ENCODE measurements at places on chromosomes 11 and 22.

DNA sequence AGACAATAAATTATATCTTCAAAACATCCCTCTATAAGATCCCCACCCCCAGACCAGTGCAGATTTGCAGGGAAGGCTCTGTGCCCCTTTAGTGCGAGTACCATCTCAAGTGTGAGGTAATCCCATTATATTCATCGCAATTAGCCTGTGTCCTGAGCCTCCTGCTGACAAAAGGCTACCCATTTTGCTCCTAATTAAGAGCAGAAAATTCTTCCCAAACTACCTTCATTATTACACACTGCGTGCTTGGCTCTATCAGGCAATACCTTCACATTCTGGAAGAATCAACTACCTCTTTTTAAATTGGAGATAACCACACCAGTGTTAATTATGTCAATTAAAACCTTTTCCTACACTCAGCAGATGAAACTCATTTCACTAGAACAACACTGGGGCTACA is 1133.4 kb upstream of the CCDC90B start:
- DNase-seq, result no peak

- no peak for DNase-seq
Measured at GRCh38 chr11:47148903-47149531, 27.7 kb downstream of the ARFGAP2 start.

- DNase-seq, result peak; percentile 95
Measured at GRCh38 chr11:6481012-6481923, at the start of the genes ARFIP2 and TIMM10B. Gene ARFIP2, minus strand, starts transcription at chr11:6481331. Its CDS starts 910 bp downstream, at chr11:6480421. Gene TIMM10B, plus strand, starts transcription at chr11:6481501. Its CDS starts 16 bp downstream, at chr11:6481517.

GRCh38 chr22:20413217-20414058 is 19.5 kb downstream of the ZNF74 start:
- no peak for DNase-seq

- DNase-seq, result peak; percentile 31
Measured at GRCh38 chr11:18309691-18310090, 12.2 kb downstream of the HPS5 start.

DNA sequence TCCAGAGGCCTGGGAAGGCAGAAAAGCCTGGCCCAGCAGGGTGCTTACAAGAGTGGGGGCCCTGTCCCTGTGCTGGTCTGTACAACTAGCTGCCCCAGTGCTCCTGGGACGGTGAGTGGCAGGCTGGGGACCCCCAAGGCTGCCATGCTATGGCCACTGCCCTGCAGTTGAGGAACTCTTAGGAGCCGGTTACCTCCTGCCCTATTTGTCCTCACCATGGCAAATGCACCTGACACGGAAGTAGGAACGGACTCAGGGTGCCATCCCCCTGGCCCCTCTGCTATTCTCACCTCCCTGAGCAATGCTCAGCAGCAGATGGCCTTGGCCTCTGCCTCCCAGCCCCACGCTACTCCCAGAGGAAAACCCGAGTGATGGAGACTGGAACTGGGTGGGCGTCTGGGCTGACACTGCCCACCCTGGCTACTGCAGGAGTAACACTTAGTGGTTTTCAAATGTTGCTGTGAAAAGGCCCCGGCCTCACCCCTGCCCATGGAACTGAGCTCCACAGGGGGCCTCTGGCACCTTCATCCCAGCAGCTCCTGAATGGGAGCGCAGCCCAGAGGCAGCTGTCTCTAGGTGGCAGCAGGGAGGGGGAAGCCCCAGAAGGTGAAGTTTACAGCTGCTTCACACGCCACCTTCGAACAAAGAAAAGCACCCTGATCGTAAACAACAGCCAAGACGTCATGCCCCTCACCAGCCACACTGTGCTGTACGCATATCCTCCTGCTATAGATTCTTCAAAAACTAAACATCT is 105.3 kb downstream of the CTTN start:
- DNase-seq, result no peak

GRCh38 chr22:22982616-22983015 is 87.7 kb upstream of the GNAZ start:
- DNase-seq, result no peak

GRCh38 chr11:70608568-70609470 is 210.5 kb downstream of the CTTN start:
- peak; percentile 23 for DNase-seq

GRCh38 chr22:26852176-26852575 is 194.8 kb downstream of the MIAT start:
- no peak for DNase-seq

GRCh38 chr22:39352306-39352891 is 2.6 kb downstream of the SYNGR1 start:
- no peak for DNase-seq
